Thyroid gland (tissue), 4 donors: ENCODE measurements at places on chromosomes 5 and 9. TPM values are rescaled to one million over a fixed set of nuclear protein-coding genes. Genes with fewer than 3 reads are reported as not detected.

GRCh38 chr9:100063185-100063584, 35.6 kb downstream of the ERP44 start:
- H3K4me1 ChIP-seq: no peaks in the 10 kb centered on the region
- H3K27ac ChIP-seq: no peak overlapping the region
- H3K36me3 ChIP-seq: no peaks in the 10 kb centered on the region
- no peak overlapping the region for H3K4me3 ChIP-seq
- no peak for DNase-seq
- no peaks in the 10 kb centered on the region for H3K27me3 ChIP-seq

DNA sequence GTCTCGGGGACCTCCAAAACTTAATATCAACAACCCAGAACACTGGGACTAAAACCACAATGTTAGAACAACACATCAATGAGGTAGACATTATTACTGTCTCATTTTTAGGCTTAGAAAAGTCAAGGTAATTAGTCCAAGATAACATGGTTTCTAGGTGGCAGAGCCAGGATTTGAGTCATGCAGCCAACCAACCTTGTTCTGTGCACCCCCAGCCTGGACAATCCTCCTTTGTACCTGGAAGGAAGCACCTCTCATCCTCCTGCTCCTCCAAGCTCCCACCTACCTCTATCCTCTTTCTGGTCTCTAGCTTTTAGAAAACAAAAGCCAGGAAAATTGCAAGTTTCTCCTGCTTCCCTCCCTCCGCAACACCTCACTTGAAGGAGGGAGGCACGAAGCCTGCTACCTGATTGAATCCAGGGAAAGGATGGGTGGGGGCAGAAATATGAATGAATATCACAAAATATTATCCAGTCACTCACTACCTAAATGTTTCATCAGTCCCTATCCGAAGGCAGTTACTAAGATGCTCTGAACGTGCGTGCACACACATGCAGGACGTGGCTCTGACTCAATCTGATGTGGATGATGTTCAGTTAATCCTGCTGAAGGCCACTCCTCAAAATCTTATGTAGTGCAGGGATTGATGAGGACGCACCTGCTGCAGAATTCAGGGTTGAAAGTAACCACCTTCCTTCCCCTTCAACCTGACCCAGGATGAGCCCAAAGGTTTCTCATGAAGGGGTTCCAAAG, 26.3 kb upstream of the TTC1 start:
- no peak overlapping the region for H3K27ac ChIP-seq
- H3K36me3 ChIP-seq: no peaks in the 10 kb centered on the region
- no peak overlapping the region for H3K4me3 ChIP-seq
- peaks cover 3% of the 10 kb centered on the region for H3K4me1 ChIP-seq

- no peak overlapping the region for H3K27ac ChIP-seq
- DNase-seq: no peak
- H3K4me3 ChIP-seq: no peak overlapping the region
- no peaks in the 10 kb centered on the region for H3K27me3 ChIP-seq
Measured at GRCh38 chr5:106097340-106097739, 1573.4 kb downstream of the EFNA5 start.

DNA sequence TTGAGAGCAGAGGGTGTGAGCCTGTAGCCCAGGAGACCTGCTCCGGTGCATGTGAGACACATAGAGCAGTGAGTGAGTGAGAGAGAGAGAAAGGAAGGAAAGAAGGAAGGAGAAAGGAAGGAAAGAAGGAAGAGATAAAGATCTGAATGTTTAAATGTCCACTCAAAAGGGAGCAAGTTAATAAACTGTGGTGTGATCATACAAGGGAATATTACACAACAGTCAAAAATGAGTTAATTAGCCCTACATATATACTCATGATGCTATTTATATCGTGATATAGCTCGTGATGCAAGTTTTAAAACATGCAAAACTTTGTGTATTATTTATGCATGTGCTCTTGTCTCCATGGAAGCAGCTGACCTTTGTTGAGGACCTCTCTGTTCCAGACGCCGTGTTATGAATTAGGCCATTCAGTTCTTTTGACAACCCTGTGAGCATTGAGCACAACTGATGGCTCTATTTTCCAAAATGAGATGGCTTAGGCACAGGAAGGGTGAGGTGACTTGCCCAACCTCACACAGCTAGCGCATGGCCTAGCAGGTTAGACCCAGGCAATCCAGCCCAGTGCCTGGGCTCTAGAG, 70.6 kb downstream of the HMCN2 start:
- H3K36me3 ChIP-seq: no peaks in the 10 kb centered on the region
- no peak for DNase-seq
- H3K27me3 ChIP-seq: no peaks in the 10 kb centered on the region
- H3K4me3 ChIP-seq: no peak overlapping the region
- H3K27ac ChIP-seq: no peak overlapping the region

PCDHB11 gene
- 3.4 TPM for total RNA-seq

PCDHGA12 gene
- 12.0 TPM for total RNA-seq

- H3K4me3 ChIP-seq: no peak overlapping the region
- DNase-seq: no peak
- H3K27me3 ChIP-seq: no peaks in the 10 kb centered on the region
- no peaks in the 10 kb centered on the region for H3K4me1 ChIP-seq
Measured at GRCh38 chr9:32918628-32919027, 82.8 kb downstream of the APTX start.

DNA sequence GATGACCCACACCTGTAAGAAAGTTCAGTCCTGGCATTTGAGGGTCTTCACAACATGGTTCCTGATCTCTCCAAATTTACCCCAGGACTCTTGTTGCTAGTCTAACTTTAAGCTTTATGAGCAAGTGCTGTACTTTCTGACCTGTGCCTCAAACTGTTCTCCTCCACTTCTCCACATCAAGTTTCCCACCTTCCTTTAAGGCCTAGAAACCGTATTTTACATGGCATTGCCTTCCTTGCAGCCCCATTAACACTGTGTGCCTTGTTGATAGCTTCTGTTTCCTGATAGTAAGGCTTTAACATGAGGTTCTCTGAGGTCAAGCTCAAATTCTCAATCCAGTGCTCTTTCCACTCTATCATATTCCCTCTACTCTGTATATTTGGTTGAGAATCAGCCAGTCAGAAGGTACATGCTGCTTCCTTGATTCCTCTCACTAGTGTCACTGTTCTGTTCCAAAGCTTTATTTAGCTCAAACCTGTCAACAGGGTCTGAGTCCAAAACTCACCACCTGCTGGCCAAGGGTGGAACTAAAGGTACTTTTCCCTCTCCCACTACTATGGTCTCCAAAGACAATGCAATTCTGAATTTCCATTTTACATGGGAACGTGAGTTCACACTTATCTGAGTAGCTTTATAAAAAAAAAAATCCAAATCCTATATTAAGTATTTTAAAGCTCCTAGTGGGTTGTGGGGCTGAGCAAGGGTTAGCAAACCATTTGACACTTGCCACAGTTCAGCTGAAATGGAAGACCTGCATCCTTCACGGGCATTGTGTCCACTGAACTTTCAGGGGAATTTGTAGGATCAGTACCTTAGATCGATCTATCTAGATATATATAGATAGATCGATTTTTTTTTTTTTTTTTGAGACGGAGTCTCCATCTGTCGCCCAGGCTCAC, 21.1 kb downstream of the VCP start:
- no peaks in the 10 kb centered on the region for H3K4me1 ChIP-seq
- H3K27me3 ChIP-seq: no peaks in the 10 kb centered on the region
- no peak overlapping the region for H3K27ac ChIP-seq
- DNase-seq: peak; percentile 23
- peaks cover 23% of the 10 kb centered on the region for H3K36me3 ChIP-seq

DNA sequence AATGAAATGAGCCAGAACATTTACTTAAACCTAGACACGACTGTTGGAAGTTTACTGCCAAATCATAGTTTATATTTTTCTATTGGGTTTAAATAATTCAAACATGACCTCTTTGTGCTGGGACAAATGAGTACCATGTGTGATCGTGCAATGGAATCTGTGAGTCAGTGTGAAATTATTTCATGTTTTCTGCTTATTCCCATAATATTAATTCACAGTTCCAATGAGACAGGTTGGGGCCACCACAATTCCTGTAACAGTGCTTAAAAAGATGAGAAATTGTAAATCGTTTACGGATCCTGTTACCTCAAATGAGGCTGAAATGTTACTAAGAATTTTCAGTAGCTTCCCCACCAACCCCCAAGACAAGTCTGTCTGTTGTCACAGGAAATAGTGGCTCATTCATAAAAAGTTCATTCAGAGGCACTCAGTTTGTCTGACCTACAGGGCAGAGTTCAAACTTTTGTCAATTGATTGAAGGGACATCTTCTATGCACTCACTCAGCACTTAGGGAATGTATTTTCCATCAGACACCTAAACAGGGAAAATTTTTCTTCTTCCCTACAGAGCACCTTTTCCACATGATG, 563.9 kb upstream of the ADAMTS16 start:
- H3K36me3 ChIP-seq: no peaks in the 10 kb centered on the region
- no peak overlapping the region for H3K27ac ChIP-seq
- H3K4me3 ChIP-seq: no peak overlapping the region
- DNase-seq: no peak
